ENCODE measurements at places on chromosomes 7 and 10.
A peak's percentile ranks its signal among the peaks of the same experiment; 100 is the strongest.

GRCh38 chr7:105521717-105522463 is at the start of gene PUS7:
Gene PUS7 (minus strand): TSS chr7:105522271. CDS start chr7:105508512, 13,759 bp downstream.
- DNase-seq, result peak; percentile 71

DNA sequence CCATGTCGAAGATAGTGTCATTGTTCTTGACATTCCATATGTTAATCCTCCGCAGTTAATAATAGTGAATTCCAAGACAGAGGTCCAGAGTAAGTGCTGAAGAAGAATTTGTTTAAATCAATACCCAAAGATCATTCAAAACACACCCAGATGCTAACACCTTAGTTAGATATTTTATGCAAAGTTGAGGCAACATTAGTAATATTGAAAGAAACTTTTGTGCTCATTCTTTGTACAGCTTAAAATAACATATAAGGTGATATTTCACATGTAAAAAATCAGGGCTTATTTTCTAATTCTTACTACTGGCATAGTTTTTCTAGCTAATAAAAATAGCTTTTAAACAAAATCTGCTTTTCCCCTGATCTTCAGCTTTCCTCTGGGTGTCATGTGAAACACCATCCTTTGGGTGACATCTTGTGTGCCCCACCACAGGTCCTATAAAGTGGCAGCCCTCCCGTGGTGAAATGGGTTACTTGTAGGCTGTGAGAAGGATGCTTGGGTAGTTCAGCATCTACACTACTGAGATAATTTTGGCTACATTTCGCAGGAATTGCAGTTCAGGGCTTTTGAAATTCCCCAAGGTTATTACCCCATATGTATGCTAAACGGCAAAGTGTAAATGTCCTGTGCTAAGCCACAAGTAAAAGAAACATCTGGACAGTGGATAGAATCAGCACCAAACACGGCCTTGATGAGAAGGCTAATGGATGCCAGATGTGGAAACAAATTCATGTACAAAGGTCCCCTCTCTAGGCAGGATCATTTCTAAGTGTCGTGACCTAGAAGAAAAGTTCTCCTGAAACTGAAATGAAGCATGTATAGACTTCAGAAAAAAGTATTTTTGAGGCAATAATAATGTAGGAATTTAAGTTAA is 105.4 kb downstream of the GRM3 start:
- DNase-seq, result no peak

DNA sequence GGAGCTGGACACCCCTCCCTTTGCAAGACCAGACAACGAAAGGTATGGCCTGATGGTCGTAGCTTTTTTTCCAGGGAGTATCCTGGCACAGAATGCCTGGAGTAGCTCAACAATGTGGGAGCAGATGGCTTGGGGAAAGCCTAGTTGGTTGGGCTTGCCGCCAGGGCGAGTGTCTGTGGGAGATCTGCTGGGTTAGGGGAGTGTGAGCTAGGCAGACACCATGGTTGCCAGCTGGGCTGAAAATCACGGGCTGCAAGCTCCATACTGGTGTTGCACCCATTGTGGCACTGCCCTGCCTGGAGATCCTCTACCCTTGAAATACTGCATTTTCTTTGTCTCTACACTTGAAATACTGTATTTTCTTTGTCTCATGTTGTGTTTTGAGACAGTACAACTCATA is 538.3 kb downstream of the PCDH15 start:
- DNase-seq, result no peak

DNA sequence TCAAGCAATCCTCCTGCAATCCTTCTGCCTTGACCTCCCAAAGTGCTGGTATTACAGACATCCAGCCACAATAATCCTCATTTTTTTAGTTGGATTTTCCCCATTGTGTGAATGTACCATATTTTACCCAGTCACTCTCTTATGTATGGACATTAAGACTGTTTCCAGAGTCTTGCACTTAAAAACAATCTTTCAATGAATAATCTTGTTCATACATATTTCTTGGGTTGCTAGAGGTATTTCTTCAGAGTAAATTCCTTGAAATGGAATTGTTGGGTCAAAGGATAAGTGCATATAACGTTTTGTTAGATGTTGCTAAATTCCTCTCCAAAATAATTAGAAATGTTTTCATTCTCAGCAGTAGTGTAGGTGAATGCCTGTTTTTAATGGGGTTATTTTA is 283.1 kb upstream of the KAT6B start:
- DNase-seq, result no peak

GRCh38 chr7:155979566-155979965 is 167.3 kb upstream of the SHH start:
- DNase-seq, result no peak

DNA sequence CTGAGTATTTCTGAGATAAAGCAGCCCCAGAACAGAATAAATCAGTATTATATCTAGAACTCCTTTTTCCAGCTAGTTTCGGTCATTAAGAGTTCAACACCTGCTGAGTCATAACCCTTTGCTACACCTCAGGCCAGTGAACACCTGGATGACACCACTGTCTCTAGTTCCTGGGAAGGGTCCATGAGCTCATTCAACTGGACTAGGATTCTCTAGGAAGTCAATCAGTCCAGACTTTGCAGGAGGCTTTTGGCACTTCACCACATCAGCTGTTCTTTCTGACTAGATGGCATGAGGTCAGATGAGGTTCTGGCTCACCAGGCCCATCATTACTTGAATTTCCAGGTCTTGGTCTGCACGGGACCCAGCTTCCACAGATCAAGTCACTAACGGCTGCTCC is 11.7 kb downstream of the SLC39A12 start:
- DNase-seq, result no peak

GRCh38 chr7:30896783-30897637 is 14.6 kb upstream of the AQP1 start:
- DNase-seq, result no peak

GRCh38 chr10:3102720-3103427 is 35.5 kb downstream of the PFKP start:
- DNase-seq, result no peak

DNA sequence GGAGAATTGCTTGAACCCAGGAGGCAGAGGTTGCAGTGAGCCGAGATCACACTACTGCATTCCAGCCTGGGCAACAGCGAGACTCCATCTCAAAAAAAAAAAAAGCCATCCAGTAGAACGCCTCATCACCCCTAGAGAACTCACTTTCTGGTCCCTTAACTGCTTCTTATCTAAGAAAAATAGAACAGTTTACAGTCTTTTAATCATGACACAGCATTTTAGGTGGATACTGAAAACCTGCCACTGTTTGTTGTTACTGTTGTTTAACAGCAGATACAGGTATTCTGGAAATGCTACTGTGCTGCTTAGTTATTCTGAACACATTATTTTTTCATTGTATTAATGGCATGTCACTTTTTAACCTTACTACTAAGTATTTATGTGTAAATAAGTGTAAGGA is 624.3 kb upstream of the GHITM start:
- DNase-seq, result no peak

DNA sequence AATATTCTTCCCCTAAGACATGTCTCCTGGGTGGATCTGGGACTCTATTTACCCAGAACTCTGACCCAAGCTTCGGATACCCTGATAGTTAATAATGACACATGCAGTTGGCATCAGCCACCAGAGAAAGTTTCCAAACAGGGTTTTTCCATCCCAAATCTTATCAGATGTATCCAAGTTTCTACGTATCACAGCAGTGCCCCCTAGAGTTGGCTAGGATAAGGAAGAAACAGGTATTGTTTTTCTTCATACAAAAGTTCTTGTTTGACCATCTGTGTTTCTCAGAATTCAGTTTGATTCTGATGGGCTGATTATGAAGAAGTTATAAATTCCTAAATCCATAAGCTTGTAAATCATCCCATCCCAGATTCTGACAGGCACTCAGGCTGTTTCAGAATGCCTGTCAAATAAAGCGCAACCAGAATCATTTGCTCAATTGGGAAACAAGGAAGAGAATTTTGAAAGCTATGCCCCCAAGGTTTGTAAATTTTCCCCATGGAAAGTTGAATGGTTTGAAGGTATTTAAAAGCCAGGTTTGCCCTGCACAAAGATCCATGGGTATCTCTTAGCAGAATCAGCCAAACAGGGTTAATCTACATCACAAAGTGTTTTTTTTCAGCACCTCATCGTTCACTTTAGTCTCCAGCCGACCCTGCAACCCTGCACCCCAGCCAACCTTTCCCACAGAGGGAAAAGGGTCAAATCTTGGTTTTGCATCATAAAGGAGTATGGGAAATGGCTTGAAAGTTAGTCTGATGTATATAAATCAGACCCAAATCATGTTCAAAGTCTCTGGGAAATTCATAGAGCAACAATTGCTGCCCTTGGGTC is 47.4 kb downstream of the NRAP start:
- no peak for DNase-seq

- DNase-seq, result no peak
These were observed 97.1 kb downstream of the CSTF2T start for GRCh38 chr10:51602326-51602725.

DNA sequence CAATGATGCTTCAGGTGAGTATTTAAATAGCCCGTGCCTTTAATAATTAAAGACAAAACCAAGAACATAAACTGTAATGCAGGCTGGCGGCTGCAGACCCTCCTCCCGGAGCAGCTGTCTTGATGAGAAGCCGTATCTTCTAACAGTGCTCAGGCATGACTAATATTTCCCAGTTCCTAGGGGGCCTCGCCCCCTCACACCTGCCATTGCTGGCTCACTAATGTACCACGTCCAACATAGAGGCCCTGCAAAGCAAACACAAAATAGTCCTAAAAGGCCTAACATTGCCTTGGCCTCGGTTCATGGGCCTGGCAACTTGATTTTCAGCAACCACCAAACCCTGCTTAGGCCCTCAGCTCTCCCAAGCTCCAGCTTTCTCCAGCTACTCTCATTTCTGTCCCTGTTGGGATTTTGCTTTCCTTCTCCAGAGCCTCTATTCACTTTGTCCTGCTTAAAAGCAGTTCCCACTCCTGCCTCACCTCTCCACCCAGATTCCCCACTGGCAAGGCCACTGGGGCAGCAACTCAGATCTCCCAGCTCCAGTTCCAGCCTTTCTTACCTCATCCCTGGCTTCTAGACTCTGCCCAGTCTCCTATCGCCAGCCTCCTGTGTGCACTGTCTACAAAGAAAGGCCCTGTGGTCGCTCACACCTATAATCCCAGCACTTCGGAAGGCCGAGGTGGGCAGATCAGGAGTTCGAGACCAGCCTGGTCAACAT is 16.2 kb downstream of the SORBS1 start:
- DNase-seq, result no peak
